ENCODE measurements at places on chromosomes 3 and 15.

GRCh38 chr3:20396335-20396734, 210.3 kb upstream of the SGO1 start:
- no peak for DNase-seq

DNA sequence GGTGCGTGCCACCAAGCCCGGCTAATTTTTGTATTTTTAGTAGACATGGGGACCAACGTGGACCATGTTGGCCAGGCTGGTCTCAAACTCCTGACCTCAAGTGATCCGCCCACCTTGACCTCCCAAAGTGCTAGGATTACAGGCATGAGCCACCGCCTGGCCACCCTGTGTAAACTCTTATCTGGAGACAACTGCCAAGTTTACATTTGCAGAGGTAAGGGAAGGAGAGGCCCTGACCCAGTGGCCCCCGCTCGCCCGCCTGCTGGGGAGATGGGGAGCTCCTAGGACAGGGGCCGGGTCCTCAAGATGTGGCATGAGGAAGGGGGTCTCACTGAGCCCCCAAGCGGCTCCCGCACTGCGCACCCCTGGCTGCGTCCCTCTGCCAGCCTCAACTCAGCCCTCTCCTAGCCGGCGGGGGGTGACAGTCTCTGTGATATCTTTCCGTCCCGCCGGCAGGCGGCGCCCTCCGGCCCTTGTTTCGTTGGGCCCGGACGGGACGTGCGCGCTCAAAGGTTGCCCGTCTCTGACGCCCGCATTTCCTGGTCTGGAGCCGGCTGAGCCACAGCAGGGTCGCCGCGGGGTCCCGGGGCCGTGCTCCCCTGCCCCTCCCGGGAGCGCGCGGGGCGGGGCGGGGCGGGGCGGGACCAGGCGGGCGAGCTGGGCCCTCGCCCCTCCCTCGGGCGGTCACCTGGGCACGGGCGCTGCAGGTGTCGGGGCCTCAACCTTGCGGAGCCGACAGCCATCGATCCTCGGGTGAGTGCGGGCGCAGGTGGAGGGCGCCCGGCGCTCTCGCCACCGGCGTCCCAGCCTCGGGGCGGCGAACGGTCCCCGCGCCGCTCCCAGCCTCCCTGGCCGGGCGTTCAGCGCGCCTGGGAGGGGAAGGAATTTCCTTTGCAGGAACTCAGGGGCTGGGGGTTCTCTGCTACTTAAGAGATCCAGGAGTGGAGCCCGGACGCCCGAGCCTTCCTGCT, at the start of gene GPR160:
Gene GPR160 (plus strand): TSS at position 533 of the 971 bp plus-strand sequence. CDS start 45,978 bp downstream, outside the sequence.
- DNase-seq, result peak; percentile 85

- DNase-seq, result no peak
These were observed 53.1 kb upstream of the XCR1 start for GRCh38 chr3:46080124-46080968.

GRCh38 chr15:33126559-33127290, 67.8 kb downstream of the FMN1 start:
- DNase-seq, result peak; percentile 59

DNA sequence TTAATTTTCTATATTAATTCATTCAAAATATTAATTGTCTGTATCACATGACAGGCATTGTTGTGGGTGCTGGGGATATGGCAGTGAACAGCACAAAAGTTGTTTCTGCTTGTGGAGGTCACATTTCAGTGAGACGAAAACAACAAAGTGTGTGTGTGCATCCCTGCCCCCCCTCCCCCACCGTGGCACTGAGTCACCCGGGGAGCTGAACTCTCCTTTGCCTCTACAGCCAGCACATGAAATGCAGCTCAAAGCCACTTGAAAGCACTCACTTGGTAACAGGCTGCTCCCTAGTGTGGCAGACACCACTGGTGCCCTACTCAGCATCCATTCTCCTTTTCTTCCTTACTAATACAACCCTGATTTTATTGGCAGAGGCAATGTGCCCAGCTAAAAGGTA, 16.9 kb upstream of the SCAMP5 start:
- peak; percentile 62 for DNase-seq

DNA sequence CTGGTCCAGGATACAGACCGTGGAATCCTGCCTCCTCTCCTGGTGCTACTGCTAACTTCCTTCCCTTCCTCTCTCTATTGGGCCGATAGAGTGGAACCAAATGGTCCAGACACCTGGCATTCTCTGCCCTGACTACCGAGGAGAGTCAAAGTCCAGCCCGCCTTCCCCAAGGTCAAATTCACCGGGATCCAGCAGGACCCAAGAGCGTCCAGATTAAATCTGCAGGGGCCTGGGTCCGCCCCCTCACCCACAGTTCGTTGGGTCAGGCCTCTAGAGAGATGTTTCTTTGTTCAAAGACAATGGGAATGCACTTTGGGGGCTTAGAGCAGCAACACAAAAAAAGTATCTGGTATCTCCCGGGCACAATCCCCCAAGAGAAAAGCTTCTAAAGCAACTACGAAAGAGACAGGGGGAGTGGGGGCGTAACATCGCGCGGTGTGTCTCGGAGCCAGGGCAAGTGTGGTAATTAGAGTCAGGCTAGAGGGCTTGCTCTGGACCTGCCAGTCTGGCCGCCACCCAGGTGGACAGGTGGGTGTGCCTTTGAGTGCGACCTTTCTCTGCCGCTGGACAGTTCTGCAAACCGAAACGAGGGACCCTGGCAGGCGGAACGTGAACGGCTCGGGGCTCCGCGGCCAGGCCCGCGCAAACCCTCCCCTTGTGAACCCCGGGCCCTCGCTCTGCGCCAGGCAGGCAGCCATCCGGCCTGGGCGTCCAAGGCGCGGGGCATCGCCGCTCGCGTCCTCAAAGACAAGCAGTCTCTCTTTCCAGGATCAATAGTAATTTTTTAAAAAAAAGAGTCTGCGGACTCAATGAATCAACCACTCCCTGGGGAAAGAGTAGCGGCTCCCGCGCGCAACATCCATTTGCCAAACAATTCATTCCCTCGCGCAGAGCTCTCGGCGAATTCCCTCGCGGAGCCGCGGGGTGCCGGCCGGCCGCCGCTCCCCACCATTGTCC, 806 bp downstream of the KLHL25 start:
- DNase-seq, result peak; percentile 53

GRCh38 chr15:64640146-64640871, 135.1 kb downstream of the RBPMS2 start:
- DNase-seq, result no peak

- no peak for DNase-seq
These were observed 75.0 kb upstream of the CNTN6 start for GRCh38 chr3:1017870-1018269.

GRCh38 chr3:155096303-155097008, 16.3 kb downstream of the MME start:
- DNase-seq, result no peak

DNA sequence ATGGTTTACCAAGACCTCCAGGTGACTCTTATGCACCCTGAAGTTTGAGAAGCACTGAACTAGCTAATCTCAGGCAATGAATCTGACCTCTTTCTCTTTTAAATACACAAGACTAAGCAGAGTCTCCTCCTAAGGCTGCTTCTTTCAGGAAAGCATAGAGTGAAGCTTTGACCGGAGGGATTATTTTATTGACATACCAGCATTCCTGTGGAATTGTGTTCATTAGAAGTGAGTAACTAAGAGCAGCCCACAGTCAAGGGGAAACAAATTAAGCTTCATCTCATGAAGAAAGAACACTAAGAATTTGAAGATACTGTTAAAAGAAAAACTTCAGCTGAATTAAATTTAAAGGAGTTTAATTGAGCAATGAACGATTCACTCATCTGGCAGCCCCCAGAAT, 963.5 kb downstream of the NTRK3 start:
- no peak for DNase-seq

DNA sequence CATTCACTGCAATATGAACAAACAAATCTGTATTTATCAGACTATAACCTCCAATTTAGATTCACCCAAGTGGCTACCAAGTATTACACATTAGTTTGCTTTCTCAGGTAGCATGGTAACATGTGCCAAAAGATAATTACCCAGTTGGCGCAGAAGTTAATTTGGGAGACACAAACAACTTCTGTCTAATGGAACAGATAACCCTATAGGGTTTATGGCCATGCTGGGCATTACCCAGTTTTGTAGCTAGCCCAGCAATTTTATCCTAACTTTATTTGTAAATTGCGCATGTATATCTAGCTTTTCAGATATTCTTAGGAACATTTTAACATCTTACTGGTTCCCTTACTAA, 780 bp downstream of the RPL22L1 start:
- DNase-seq, result no peak

GRCh38 chr15:93152360-93152759, 63.3 kb upstream of the RGMA start:
- peak; percentile 39 for DNase-seq

- no peak for DNase-seq
These were observed 66.3 kb upstream of the RASGRF1 start for GRCh38 chr15:79156704-79157375.

- DNase-seq, result no peak
These were observed 147.6 kb upstream of the NR2F2 start for GRCh38 chr15:96182736-96183513.

DNA sequence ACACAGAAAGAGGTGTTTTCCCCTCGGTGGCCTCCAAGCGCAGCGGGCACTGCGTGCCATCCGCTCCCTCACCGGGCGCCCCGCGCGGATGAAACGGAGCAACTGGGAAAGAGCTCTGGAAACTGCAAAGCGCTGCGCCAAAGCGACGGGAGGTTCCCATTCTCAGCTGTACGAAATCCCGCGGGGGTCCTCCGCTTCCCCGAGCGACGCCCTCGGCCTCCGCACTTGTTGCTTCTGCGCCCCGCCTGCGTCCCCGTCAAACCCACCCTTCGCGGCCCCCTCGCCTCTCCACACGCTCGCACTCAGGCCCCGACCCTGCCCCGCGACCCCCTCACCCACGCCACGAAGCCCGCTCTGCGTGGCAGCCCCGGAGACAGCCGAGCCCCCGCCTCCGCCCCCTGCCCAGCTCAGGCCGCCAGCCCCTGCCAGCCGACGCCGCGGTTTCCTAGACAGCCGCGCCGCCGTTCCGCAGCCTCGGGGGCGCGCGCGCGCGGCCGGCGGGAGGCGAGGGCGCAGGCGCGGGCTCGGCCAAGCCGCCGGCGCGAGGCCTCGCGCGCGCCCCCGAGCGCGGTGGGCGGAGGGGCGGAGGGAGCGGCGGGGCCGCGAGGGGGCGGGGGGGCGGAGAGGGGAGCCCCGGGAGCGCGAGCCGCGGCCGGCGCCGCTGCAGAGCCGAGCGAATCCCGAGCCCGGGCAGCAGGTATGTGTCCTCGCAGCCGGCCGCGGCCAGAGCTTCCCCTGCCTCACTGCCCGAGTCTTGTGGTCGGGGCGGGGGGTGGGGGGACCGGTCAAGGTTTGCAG, at the start of gene TMEM266:
Gene TMEM266 (plus strand): TSS at position 666 of the 798 bp plus-strand sequence. CDS start 74,279 bp downstream, outside the sequence.
- DNase-seq, result peak; percentile 16

- DNase-seq, result peak; percentile 44
These were observed 72.3 kb downstream of the CORO2B start for GRCh38 chr15:68650901-68651709.

DNA sequence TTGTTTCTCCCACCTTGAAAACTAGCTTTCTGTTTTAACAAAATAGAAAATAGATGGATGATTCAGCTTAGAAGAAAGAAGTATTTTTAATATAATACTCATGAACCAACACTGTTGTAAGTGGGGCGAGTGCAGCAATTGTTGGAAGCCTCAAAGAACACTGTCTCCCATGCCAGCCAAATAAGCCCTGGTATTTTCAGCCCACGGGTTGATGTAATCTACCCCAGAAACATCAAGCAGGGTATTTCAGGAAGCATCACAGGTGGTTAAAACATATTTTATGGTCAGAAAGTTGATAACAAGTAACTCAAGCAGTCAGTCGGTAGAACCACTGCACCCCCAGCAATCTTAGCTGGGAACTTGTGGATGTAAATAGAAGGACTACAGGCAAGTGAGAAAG, 115.9 kb downstream of the SV2B start:
- no peak for DNase-seq

DNA sequence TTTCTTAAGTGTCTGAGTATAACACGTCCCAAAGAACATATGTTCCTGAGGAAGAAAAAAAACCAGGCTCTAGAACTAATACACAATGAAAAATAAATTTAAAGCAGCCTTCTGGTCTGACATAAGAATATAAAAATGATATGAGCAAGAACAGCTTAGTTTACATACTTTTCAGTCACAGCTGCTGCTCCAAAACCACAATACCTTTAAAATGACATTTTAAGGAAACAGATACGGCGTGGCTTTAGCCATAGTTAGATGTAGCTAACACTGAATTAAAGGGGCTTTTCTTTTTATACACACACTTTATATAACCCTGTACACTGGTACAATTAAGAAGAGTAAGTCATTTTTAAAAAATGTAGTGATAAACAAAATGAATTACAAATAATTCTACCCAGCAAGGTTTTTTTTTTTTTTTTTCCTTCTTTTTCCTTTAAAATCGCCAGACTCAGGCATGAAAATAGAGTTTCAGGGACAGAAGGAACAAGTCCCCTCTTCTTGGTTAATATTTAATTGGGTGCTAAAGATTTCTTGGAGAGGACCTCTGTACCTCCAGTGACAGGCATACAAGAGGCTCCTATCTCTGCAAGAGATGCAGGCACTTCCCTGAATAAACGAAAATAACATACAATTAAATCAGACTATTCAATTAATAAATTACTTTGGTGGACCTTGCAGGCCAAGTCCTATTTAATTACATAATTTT, 265.6 kb downstream of the FOXP1 start:
- no peak for DNase-seq

DNA sequence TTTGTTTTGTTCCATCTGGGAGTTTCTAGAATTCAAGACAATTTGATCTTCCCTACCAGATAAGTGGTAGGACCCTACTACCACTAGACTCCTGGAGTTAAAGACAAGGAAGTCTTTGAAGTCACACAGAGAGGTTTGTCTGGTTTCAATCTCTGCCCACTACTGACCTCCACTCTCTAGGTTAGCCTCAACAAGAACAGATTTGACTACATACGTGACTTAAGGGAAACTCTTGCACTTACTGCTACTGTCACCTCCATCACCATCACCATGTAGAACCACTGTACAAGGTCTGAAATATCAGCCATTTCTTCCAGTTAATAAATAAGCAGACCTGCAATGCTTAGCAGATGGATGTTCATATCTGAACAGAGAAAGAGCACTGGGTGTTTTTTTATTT, 148.3 kb upstream of the ARHGEF26 start:
- DNase-seq, result no peak

GRCh38 chr3:174951498-174952005, 92.4 kb downstream of the NAALADL2 start:
- no peak for DNase-seq

DNA sequence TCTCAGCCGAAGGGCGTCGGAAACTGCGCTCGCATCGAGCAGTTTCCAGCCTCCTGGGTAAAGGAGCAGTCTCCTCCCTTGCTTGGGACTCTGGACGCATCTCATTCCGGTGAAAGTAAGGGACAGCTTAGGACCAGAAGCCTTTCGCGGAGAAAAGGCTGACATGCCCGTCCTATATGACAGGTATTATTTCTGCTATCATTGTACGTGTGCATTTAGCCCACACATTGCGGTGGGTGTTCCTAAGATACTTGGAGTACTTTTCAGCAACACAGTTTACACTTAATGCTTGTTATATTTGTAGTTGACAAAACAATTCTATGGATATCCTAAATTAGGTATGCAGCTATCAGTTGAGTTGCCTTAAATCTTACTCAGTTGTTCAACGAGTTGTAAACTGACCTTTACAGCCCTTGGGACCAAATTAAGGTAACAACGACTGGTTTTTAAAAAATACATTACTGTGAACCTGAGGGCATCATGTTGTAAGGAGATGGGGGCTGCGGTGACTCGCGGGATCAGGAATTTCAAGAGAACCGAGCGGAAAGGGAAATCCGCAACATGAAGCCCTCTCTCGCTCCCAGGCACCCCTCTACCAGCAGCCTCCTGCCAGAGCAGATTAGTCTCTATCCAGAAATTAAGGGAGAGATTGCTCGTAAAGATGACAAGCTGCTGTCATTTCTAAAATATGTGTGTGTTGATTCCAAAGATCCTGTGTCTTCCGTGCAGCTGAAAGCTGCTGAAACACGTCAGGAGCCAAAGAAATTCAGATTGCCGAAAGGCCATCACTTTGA, 632 bp upstream of the COPS2 start:
- no peak for DNase-seq
